ENCODE measurements at places on chromosomes 1 and 21. TPM values are rescaled to one million over a fixed set of nuclear protein-coding genes. Genes with fewer than 3 reads are reported as not detected.

C1orf74 gene
- total RNA-seq, result 3.0 TPM

CAMSAP2 gene
- total RNA-seq, result not detected

DNA sequence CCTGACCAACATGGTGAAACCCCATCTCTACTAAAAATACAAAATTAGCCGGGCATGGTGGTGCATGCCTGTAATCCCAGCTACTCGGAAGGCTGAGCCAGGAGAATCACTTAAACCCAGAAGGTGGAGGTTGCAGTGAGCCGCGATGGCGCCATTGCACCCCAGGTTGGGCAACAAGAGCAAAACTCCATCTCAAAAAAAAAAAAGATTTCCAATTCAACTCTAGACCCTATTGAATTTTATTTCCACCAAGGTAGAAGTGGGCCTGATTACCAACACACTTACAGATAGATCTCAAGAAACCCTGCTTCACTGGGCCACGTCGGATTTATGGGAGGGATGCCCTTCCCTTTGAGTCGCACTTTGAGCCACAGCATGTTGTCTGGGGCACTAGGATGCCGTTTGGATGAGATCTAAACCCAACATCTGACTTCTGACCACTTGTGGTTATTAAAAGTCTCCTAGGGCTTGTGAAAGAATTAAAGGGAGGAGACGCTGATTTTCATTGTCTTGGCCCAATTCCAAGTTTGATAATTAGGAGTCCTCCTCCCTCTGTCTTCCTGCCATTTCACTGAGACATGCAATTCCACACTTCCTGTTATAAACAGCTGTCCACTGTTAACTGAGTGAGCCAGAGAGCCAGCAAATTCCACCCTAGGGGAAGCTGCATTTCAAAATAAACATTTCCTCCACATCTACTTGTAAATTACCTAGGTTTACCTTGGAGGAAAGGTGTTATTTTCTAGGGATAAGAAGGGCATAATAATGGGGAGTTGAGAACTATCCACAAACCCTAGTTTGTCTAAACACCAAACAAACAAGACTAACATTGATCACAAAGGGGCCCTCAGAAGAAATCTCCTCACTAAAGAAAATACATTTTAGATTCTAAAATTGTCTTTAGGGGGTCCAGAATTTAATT, 5.2 kb upstream of the RERE start:
- no peak for DNase-seq

DNA sequence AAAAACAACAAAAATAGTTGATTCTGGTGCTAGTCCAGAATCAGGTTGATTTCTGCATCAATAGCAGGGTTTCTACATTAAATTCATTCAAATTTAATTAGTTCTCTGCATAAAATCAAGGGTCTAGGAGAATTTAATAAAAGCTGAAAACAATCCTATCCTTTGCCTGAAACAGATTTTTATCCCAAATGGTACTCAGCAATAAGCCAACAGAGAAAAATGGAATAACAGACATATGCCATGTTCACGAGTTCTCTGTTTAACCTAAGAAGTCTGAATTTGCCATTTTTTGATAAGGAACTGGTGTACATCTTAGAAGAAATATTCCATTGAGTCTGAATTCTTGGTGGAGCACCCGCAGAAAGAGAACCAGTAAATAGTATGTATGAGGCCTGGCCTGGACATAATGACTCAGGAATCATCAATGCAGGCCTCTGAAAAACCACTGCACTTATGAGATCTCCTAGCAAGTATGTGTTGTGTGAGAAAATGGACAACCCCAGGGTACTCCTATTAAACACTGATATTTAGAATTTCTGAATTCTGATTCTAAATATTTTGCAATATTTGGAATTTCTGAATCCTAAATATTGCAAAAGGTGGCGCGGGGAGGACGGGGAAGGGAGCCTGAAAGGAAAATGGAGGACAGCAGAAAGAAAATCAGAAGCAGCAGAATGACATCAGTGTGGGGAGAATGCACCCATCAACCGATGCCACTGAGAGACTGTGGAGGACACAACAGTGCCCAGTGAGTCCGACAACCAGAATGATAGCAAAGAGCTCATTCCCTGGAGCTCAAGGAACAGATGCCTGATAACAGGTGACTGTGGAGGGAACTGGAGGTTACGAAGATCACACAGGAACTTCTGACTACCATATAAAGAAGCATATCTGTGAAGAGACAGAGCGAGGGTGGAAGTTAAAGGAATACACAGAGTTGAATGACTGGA, 97.6 kb downstream of the APP start:
- DNase-seq, result no peak

DNA sequence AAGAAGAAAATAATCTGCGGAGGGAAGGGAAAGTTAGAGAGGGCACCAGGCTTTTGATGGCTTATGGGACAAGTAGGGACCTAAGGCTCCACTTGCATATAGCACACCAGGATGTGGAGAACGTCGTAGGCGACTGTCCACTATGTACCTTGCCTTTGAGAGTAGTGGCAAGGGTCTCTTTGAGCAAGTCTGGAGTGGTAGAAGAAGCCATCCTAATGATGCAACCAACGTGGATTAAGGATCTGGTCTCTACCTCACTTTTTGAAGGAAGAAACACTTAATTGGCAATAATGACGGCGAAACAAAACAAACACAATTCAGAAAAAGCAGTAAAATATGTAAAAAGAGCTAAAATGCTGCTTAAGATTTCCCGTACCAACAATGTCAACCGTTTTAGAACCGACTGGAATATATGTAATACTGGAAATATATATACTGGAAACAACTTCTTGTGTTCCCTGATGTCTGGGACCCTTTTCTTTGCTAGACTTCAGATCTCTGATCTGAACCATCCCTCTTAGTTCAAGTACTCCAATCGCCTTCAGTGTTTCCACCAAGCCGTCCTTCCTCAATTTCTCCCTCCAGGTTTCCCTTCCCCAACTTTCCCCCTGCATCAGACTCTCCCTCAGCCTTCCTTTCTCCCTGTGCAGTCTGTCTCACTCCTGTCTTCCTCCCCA, 821 bp upstream of the KHDRBS1 start:
- no peak for DNase-seq

Data from activated CD8-positive, alpha-beta memory T cell treated with anti-CD3 and anti-CD28 coated beads, Interleukin-2, amount 10 ng/mL, durations not matched to agents 7 days and 5 days (primary cell).